Prostate gland (tissue), 2 donors: ENCODE measurements at places on chromosomes 1 and 21.
A peak's percentile ranks its signal among the peaks of the same experiment; 100 is the strongest.

DNA sequence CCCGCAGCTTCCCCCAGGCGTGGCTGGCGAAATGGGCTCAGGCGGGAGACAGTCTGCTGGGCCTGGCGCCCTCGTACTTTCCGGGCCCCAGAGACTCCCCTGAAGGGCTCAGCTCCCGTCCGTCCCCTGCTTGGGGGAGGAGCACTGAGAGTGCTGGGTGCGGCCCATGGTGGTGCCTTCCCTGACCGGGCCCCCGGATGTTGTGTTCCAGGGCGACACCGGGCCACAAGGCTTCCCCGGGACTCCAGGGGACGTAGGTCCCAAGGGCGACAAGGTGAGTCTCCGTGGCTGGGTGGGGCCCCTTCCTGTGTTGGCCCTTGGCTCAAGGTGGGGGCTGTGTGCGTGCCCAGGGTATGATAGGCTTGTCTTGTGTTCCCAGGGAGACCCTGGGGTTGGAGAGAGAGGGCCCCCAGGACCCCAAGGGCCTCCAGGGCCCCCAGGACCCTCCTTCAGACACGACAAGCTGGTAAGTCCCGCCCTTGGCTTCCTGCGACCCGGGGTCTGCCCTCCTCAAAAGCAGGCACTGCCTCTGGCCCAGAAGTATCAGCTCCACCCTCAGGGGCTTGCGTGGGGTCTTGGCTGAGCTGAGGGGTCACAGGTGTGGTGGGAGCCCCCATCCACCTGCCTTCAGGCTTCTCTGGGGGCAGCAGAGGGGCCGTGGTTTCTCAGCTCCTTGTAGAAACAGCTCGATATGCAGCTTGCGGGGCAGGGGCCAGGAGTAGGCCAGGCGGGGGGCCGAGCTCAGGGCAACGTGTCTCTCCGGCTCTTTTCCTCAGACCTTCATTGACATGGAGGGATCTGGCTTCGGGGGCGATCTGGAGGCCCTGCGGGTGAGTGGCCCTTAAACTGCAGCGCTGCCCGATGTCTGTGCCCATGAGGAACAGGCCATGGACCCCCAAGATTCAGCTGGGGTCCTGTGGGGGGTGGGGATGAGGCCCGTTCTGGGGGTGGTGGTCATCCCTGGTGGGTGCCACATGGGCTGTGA lies 62.3 kb downstream of the SLC19A1 start:
- no peak overlapping the region for H3K27ac ChIP-seq
- DNase-seq = no peak
- no peaks in the 10 kb centered on the region for H3K27me3 ChIP-seq
- H3K4me1 ChIP-seq = no peaks in the 10 kb centered on the region
- no peak overlapping the region for H3K4me3 ChIP-seq

DNA sequence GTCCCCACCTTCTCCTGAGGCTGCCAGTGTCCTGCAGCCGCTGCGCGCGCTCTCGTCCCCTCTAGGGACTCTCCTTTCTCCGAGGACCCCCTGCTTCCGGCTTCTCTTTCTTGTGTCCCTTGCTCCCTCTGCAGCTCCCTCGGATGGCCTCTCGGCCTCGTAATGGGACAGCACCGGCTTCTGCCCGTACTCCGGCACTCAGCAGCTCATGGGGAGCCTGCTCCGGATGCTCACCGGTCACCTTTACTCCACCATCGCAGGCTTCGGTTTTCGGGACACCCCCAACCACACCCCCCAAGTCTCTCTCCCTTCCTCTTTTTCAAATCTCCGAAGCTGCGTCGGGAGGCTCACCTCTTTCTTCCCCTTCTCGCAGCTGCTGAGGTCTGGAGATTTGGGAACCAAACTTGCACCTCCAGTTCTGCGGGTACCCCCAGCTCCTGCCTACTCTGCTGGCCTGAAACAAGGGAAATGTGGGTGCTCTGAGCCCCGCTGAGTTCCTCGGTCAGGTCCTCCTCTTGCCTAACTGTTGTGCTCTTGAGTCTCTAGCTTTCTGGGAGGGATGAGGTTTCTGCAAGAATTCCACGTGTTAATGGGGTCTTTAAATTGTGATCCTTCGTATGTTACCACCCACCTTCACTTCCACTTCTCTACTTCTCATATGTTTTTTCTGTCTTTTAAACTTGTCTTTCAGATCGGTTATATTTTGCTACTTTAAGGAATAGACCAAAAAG lies 930 bp downstream of the CDC14A start:
- H3K4me3 ChIP-seq = peak overlapping the region; percentile 83
- H3K36me3 ChIP-seq = no peaks in the 10 kb centered on the region
- H3K4me1 ChIP-seq = peaks cover 6% of the 10 kb centered on the region
- H3K27ac ChIP-seq = peak overlapping the region; percentile 92
- DNase-seq = peak; percentile 24

DNA sequence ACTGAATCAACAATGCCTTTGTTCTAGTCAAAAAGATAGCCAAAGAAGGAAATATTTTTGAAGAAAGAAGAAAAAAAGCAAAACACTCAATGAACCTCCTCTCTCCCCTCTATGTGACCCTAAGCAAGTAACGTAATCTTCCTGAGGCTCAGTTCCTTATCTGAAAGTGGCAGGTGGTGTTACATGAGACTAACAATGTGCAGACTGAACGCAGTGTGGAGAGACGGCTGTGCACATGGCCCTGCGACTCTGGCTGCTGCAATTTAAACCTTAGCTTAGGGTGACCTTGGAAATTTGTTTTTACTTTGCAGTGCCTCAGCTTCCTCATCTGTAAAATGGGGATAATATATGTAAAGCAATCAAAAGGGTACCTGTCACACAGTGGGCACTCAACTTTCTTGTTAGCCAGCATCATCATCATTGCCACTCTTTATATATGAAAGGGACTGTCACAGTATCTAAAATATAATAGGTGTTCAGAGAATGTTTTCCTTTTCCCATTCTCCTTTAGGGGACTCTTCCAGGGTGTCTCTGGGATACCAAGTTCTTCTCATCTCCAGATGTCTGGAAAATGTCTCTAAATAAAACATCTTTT lies 100.1 kb upstream of the JUN start:
- H3K36me3 ChIP-seq = no peaks in the 10 kb centered on the region
- H3K27ac ChIP-seq = no peak overlapping the region
- no peak overlapping the region for H3K4me3 ChIP-seq
- H3K4me1 ChIP-seq = peaks cover 13% of the 10 kb centered on the region

- no peak for DNase-seq
- H3K27me3 ChIP-seq = no peaks in the 10 kb centered on the region
- H3K4me1 ChIP-seq = no peaks in the 10 kb centered on the region
These were observed 57.6 kb upstream of the SAMD11 start for GRCh38 chr1:866095-866494.

DNA sequence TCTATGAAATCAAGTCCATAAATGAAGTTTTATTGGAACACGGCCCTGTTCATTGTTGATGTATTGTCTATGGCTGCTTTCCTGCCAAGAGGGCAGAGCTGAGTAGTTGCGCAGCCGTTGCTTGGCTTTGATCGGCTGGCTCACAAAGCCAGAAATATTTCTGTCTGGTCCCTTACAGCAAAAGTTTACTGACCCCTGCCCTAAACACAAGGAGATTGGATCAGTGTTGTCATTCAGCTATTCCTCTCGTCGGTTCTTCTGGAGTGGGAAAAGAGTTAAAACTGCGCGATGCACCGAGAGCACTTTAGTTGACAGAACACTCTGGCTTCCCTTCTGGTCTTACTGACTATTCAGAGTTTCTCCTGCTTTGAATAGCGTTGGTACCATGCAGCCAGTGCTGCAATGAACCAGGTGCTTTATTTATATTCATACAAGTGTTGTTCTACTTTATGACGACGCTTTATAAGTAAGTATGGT lies 868 bp downstream of the ZBTB40 start:
- no peaks in the 10 kb centered on the region for H3K4me1 ChIP-seq
- DNase-seq = peak; percentile 34
- peak overlapping the region; percentile 98 for H3K27ac ChIP-seq
- H3K27me3 ChIP-seq = no peaks in the 10 kb centered on the region
- H3K36me3 ChIP-seq = no peaks in the 10 kb centered on the region

- H3K27me3 ChIP-seq = no peaks in the 10 kb centered on the region
- H3K36me3 ChIP-seq = no peaks in the 10 kb centered on the region
These were observed 168.6 kb downstream of the TRIM33 start for GRCh38 chr1:114342376-114342775.

GRCh38 chr1:176778056-176778455 lies 315.1 kb downstream of the PAPPA2 start:
- no peaks in the 10 kb centered on the region for H3K27me3 ChIP-seq
- H3K27ac ChIP-seq = no peak overlapping the region
- H3K4me1 ChIP-seq = no peaks in the 10 kb centered on the region
- H3K4me3 ChIP-seq = no peak overlapping the region
- no peak for DNase-seq
- H3K36me3 ChIP-seq = no peaks in the 10 kb centered on the region

GRCh38 chr1:77139389-77139788 lies 79.8 kb downstream of the PIGK start:
- no peak overlapping the region for H3K27ac ChIP-seq
- H3K27me3 ChIP-seq = no peaks in the 10 kb centered on the region
- DNase-seq = no peak
- H3K4me1 ChIP-seq = no peaks in the 10 kb centered on the region
- H3K4me3 ChIP-seq = no peak overlapping the region
- no peaks in the 10 kb centered on the region for H3K36me3 ChIP-seq

GRCh38 chr1:247919952-247920351 lies at the start of gene OR2T8:
OR2T8 (plus strand) TSS chr1:247920252; CDS start chr1:247921018, 766 bp downstream.
- no peak for DNase-seq
- no peaks in the 10 kb centered on the region for H3K4me1 ChIP-seq
- H3K27ac ChIP-seq = no peak within 1 kb of the TSS

DNA sequence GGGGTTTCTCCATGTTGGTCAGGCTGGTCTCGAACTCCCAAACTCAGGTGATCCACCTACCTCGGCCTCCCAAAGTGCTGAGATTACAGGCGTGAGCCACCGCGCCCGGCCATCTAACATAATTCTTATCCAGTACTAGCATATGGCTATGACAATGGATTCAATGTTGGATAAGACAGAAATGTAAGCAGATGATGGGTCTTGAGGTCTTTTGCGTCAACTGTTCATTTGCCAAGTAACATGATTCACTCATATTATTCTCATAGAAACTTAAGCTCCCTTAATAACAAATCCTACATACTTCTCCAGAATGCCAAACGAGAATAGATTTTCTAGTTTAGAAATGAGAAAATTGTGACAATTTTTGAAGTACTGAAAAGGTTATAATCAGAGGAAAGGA lies 170.3 kb downstream of the RGS7 start:
- H3K4me1 ChIP-seq = no peaks in the 10 kb centered on the region
- no peak overlapping the region for H3K4me3 ChIP-seq
- no peak overlapping the region for H3K27ac ChIP-seq

DNA sequence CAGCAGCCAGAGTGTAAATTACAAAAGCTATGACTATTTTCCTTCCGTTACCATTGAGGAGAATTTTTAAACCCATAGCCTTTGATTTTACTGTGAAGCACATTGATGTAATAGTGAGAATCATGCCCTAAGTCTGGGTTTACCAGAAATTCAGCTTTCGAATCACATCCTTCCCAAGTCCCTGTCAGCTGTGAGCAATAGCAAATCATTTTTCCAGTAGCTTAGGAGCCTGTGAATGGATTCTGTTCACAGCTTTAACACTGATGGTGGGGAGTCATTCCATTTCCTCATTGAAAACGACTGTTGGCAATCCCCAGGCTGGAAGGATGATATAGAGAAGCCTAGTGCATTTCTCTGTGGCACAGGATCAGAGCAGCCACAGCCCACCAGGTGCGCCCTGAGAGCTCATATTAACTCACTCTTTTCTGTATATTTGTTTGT lies 82.2 kb upstream of the C1orf105 start:
- no peak overlapping the region for H3K27ac ChIP-seq
- H3K4me3 ChIP-seq = no peak overlapping the region
- DNase-seq = no peak
- no peaks in the 10 kb centered on the region for H3K27me3 ChIP-seq
- H3K4me1 ChIP-seq = no peaks in the 10 kb centered on the region
- H3K36me3 ChIP-seq = no peaks in the 10 kb centered on the region
